ENCODE measurements at places on chromosomes 2 and 18. TPM values are rescaled to one million over a fixed set of nuclear protein-coding genes. Genes with fewer than 3 reads are reported as not detected.

The ARHGEF4 gene
- polyA plus RNA-seq: 8.4 TPM

The SLC4A5 gene
- polyA plus RNA-seq: 1.9 TPM

The KCNS3 gene
- polyA plus RNA-seq: 11.6 TPM

The OXER1 gene
- 13.4 TPM for polyA plus RNA-seq

The COL4A4 gene
- 40.6 TPM for polyA plus RNA-seq

The ETAA1 gene
- 25.9 TPM for polyA plus RNA-seq

The LTBP1 gene
- 69.0 TPM for polyA plus RNA-seq

The MARCHF7 gene
- 143 TPM for polyA plus RNA-seq

The DOK6 gene
- 18.0 TPM for polyA plus RNA-seq

The SULT1C2 gene
- 79.7 TPM for polyA plus RNA-seq

The ARL6IP6 gene
- polyA plus RNA-seq: 55.3 TPM

The EN1 gene
- polyA plus RNA-seq: not detected

The L3MBTL4 gene
- 5.7 TPM for polyA plus RNA-seq

The MEP1B gene
- 0.64 TPM for polyA plus RNA-seq

The FNDC4 gene
- polyA plus RNA-seq: 6.6 TPM

The COL6A3 gene
- 262 TPM for polyA plus RNA-seq

The CNOT9 gene
- polyA plus RNA-seq: 57.1 TPM

The ACMSD gene
- 49.0 TPM for polyA plus RNA-seq

- no peak for DNase-seq
Measured at GRCh38 chr2:98441706-98442450, 2.8 kb upstream of the INPP4A start.

DNA sequence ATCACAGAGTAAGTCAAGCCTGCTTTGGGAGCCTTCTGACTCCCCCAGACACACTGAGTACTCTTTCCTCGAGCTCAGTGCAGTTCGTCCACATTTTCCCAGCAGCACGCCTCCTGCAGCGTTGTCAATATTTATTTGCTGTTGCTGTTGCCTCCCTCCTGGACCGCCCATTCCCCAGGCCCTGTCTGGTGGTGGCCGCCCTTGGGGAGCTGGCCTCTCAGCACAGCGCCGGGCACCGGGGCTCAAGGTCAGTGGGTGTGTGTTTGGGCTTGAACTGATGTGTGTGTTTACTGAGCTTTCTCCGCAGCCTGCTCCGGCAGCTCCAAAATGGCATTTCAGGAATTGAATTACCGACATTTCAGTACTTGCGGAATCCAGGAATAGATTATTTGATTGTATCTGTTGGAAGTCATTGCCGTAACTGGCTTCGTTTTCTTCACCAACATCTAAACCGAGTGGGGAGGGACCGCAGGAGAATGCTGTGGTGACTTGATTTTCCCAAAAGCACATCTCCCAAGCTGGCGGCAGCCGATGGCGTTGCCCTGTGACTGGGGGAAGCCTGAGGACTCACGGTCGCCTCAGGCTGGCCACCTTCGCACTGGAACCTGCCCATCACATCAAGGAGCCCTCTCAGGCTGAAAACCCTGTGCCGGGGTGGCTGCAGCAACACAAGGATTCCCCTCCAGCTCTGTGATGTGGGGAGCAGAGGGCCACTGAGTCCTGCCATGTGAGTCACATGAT, 66.0 kb downstream of the HPCAL1 start:
- no peak for DNase-seq

GRCh38 chr18:35377875-35378573, 887 bp upstream of the ZNF396 start:
- DNase-seq: no peak

DNA sequence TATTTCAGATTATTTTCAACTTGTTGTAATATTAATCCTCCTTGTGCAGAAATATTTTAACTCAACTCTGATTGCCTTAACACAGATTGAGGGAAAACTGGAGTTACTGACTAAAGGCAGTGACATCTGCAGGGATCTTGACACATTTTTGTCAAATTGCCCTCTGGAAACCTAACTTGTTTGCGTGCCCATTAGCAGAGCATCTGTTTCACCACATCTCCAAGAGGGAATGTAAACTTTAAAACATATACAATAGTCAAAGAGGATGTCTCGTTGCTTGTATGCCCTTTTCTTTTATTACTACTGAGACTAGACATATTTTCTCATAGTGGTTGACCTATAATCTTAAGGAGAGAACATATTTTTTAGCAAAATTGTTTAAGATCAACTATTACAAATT, 14.2 kb downstream of the INPP1 start:
- no peak for DNase-seq

DNA sequence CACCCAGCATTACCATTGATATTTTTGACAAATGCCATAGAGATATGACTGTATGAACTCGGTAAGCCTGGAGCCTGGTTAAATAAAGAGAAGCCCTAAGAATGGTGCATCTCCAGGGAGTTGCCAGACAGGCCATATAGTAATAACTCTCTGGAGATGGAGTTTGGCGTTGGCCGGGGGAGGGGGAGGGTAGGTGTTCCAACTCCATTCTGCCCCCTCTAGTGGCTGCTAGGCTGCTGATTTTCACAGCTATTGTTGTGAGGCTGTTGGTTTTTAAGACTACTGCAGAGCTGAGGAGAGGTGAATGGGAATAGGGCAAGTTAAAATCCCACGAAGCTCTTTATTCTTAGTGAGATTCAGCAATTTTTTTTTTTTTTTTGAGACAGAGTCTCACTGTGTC, 99.9 kb downstream of the GALNT14 start:
- DNase-seq: no peak

GRCh38 chr2:124580263-124580662, 555.2 kb downstream of the CNTNAP5 start:
- no peak for DNase-seq

- DNase-seq: peak; percentile 72
Measured at GRCh38 chr2:11669454-11670291, at the start of gene NTSR2. Gene NTSR2, minus strand, starts transcription at chr2:11670195. Its CDS starts 66 bp downstream, at chr2:11670129.

GRCh38 chr2:138414014-138414413, 87.6 kb upstream of the SPOPL start:
- no peak for DNase-seq

DNA sequence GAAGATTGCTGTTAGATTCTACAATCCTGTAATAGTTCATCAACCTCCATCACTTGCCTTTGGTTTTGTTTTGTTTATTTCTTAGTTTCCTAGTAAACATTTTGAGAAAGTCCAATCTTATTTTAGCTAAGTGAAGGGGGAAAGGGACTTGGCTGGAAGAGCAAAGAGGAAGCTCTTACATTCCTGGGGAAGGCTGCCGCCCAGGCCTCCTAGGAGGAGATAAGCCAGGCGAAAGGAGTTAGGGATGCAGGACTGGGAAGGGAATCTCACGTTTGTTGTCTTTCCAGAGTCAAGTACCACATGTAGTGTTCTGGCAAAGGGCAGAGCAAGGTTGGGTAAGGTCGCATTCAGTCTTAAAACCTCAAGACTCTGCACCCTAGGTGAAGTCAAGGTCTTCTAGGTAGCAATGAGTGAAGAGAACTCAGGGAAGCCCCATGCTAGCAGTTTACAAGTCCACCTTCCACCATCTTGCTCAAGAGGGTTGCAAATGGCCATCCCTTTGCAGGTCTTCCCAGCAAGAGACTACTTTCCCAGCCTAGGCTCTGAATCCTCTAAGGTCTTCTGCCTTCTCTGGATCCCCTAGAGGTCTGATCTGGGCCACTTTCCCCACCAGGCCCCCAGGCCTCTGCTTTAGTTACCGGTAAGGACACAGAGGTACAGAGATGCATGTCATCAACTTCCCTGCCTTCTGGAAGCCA, 320.7 kb downstream of the CYP26B1 start:
- DNase-seq: no peak

- DNase-seq: no peak
Measured at GRCh38 chr2:2015646-2016045, 271.3 kb upstream of the PXDN start.

- peak; percentile 52 for DNase-seq
Measured at GRCh38 chr2:241803387-241804325, 5.3 kb upstream of the NEU4 start.

DNA sequence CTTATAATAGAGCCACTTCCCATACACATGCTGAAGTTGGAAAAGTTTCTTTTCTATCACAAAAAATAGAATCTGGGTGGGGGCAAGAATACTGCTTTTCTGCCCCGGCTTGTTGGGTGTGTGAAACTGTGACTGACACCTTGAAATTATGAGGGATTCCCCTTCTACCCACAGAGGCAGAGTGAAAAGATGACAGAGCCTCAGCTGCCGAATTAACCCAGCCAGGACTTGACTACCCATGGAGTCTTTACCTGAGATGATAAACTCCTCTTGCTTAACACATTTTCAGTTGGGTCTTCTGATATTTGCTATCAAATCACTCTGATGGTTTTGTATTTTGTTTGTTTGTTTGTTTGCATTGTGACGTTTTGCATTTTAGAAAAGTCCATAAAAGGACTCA, 66.0 kb upstream of the PMAIP1 start:
- no peak for DNase-seq

DNA sequence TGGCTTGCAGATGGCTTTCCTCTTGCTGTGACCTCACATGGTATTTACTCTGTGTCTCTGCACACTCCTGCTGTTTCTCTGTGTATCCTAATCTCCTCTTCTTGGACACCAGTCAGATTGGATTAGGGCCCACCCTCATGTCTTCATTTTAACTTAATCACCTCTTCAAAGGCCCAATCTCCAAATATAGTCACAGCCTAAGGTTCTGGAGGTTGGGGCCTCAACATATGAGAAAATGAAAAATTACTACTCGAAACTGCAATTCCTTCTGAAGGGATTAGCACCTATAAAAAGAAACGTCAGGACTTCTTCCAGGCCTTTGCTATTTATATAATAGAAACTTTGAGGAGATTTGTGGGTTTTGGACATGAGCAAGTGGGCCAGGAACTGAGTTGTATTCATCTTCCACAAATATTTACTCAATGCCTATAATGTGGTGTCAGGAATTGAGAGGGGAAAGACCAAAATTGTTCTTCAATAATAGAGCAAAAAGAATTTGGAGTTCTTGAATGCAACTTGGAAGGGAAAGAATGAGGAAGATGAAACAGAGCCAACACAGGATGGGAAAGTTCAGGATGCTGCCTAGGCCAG, 270.0 kb upstream of the FN1 start:
- no peak for DNase-seq

DNA sequence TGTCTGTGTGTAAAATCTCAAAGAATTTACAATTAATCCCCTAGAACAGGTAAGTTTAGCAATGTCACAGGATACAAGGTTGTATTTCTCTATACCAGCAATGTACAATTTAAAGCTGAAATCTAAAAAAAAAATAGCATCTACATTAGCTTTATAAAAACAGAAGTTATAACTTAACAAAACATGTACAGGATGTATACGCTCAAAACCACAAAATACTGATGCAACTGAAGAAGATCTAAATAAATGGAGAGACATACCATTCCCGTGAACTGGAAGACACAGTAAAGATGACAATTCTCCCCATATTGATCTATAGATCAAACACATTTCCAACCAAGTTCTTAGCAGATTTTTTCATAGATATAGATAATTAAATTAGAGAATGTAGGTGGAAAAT, 17.5 kb upstream of the RANBP2 start:
- DNase-seq: no peak

DNA sequence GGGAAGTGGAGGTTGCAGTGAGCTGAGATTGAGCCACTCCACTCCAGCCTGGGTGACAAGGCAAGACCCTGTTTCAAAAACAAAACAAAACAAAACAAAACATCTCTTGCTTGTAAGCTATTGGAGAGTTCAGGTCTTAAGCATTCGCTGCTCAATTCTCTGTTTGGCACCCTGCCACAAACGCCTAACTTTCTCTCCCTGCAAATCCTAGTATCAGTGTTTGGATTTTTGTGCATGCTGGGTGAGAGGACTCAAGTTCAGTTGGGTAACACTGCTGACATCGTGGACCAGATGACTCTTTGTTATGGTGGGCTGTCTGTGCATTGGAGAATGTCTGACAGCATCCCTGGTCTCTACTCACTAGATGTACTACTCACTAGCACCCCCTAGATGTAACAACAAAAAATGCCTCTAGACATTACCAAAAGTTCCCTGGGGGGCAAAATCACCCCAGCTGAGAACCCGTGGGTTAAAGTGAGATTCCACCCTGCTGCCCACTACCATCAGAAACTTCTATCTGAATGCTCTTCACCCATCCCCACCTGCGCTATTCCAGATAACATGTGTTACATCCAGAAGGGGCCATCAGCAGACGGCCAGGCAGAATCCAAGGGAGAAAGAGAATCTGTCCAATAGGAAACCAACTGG, 50.9 kb downstream of the CACNB4 start:
- DNase-seq: no peak

- no peak for DNase-seq
Measured at GRCh38 chr2:28449488-28450395, 46.1 kb upstream of the PLB1 start.

- no peak for DNase-seq
Measured at GRCh38 chr2:110101901-110102803, 13.5 kb downstream of the MALL start.

GRCh38 chr18:49570836-49571235, 9.0 kb downstream of the LIPG start:
- no peak for DNase-seq

GRCh38 chr2:69033461-69034095, 20.6 kb downstream of the ANTXR1 start:
- DNase-seq: no peak

DNA sequence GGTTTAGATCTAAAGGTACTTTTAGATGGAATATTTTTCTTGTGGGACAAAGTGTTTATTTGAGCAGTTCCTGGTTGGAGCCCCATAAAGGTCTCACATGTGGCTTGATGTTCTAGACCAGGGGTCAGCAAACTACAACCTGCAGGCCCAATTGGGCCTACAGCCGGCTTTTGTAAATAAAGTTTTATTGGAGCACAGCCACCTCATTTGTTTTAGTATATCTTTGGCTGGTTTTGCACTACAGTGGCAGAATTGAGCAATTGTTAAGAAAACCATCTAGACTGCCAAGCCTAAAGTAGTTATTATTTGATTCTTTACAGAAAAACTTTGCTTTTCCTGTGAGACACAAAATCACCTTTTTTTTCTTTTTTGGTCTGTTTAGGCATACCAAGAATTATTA, 41.6 kb downstream of the NDC80 start:
- no peak for DNase-seq

DNA sequence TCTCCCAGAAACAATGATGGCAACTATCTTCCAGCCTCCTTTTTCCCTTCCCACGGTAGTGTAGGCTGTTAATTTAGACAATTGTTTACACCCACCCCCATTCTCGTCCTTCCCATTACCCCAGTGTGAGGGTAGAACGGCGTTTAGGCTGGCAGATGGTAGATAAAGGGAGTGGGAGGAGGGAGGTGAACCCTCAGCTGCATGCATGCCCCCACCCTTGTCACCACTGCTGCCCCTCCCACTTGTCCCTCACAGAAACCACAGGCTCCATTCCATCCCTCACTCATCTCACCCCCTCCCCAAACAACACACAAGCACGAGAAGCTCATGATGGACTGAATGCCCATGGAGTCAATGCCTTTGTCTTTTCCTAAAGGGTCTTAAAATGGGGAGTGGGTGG, 107.9 kb upstream of the PARD3B start:
- DNase-seq: no peak

- no peak for DNase-seq
Measured at GRCh38 chr18:36724169-36724568, 104.6 kb downstream of the TPGS2 start.

GRCh38 chr18:67672155-67672554, 155.6 kb upstream of the DSEL start:
- DNase-seq: no peak

- no peak for DNase-seq
Measured at GRCh38 chr18:36298126-36298741, 721 bp downstream of the FHOD3 start.

- DNase-seq: no peak
Measured at GRCh38 chr2:157784169-157784822, 91.8 kb downstream of the ACVR1 start.

GRCh38 chr18:76479351-76480238, 15.4 kb downstream of the ZNF516 start:
- no peak for DNase-seq

Measured in renal pelvis (tissue), 12 donors.